Naive thymus-derived CD4-positive, alpha-beta T cell (primary cell): ENCODE measurements at places on chromosomes 2 and 18. TPM values are rescaled to one million over a fixed set of nuclear protein-coding genes. Genes with fewer than 3 reads are reported as not detected.

Gene LIMS2
- polyA plus RNA-seq = 27.0 TPM

Gene MRO
- not detected for polyA plus RNA-seq

Gene CABLES1
- polyA plus RNA-seq = not detected

Gene CYTIP
- polyA plus RNA-seq = 170 TPM

Gene TUBA3E
- not detected for polyA plus RNA-seq

Gene CDH19
- not detected for polyA plus RNA-seq

Gene ALPP
- polyA plus RNA-seq = not detected

Gene ARL5A
- 52.4 TPM for polyA plus RNA-seq

Gene NCL
- 662 TPM for polyA plus RNA-seq

GRCh38 chr2:120305296-120305695, 40.6 kb upstream of the INHBB start:
- no peak for DNase-seq

DNA sequence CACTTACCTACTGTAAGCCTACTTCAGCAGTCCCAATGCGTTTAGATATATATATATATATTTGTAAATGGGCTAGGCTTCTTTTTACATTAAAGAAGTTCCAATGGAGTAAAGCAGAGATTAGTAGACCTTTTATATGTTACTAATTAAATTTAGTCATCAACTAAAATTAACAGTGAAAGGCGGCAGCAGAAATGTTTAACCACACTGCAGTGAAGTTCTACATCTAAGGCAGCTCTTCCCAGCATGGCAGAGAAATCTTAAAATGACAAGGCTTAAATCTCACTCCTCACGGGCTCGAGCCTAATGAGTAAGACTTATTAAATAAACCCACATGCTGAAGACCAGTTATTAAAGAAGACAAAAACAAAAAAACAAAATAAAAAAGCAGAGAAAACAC, 19.1 kb upstream of the KANSL1L start:
- DNase-seq = no peak

DNA sequence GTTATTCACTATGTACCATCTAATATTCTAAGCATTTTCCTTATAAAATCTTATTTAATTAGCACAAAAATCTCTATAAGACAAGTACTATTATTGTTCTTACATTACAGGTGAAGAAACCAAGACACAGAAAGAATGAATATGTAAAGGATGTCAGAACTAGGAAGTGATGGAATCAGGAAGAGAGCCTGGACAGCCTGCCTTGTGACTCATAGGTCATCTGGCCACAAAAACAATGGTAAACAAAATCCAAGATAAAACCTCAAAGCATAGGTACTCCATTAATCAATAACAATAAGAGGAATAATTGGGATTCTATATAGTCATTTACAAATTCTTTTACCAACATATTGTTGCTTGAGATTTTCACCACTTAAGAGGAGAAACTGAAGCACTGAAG, 505.4 kb upstream of the PIK3C3 start:
- no peak for DNase-seq

DNA sequence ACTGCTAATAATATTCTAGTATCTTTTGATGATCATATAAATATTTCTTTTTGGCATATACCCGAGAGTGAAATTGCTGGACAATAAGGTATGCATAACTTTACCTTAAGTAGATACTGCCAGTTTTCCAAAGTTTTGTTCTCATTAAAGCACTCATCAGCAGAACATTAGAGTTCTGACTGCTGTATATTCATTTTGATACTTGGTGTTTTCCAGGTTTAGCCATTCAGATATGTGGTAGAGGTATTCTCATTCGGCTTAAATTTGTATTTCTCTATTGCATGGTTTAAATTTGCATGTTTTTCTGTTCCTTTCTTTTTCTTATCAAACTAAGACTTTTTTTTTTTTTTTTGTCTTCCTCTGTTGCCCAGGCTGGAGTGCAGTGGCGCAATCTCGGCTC, 18.2 kb downstream of the CYBRD1 start:
- DNase-seq = no peak

DNA sequence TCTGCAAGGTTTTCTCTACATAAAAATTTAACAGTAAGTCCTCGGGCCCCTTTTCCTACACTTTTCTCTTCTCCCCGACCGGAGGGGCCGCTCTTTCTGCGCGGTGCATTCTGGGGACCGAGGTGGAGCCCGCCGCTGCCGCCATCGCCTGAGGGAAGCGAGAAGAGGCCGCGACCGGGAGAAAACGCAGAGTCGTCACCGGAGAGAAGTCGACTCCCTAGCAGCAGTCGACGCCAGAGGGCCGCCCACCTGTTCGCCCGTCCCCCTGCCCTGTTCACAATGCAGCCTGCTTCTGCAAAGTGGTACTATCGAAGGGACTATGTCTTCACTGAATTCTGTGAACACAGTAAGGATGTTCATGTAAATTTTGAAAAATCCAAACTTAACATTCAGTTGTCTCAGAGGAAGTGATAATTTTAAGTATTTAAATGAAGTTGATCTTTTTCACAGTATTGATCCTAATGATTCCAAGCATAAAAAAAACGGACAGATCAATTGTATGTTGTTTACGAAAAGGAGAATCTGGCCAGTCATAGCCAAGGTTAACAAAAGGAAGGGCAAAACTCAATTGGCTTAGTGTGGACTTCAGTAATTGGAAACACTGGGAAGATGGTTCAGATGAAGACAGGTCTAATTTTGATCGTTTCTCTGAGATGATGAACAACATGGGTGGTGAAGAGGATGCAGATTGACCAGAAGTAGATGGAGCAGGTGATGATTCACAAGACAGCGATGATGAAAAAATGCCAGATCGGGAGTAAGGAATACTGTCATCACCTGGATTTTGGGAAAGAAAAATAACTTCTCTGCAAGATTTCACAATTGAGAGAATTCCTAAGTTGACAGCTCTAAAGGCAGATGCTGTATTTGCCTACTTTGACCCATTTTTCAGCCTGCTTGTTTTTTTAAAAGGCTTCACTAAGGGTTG, 55.8 kb downstream of the ASXL2 start:
- peak; percentile 54 for DNase-seq

GRCh38 chr2:54469484-54470053, 13.4 kb downstream of the SPTBN1 start:
- DNase-seq = no peak

GRCh38 chr2:234991793-234992192, 40.0 kb downstream of the SH3BP4 start:
- DNase-seq = no peak

DNA sequence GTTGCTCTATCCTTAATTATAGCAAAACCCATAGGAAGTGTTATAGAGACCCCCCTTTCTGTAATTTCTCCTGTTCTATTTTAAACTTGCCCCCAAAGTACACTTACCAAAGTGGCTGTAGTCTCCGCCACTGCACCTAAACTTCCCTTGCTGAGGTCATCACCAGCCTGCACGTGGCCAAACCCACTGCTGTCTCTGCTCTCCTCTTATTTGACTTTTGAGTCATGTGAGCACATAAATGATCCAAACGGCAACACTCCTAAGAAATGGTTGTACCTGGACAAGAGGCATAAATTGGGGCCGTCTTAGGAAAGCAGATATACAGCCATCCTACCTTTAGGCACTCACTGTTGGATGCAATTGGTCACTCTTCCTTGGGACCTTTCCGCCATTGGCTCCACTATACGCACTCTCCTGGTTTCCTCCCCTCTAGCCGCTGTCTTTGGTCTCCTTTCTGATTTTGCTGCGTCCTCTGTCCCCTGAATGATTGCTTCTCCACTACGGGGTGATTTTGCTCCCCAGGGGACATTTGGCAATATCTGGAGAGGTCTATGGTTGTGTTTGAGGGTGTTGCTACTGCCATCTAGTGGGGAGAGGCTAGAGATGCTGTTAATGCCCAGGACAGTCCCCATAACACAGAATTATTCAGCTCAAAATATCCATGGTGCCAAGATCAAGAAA, 19.2 kb upstream of the IL36G start:
- peak; percentile 51 for DNase-seq

DNA sequence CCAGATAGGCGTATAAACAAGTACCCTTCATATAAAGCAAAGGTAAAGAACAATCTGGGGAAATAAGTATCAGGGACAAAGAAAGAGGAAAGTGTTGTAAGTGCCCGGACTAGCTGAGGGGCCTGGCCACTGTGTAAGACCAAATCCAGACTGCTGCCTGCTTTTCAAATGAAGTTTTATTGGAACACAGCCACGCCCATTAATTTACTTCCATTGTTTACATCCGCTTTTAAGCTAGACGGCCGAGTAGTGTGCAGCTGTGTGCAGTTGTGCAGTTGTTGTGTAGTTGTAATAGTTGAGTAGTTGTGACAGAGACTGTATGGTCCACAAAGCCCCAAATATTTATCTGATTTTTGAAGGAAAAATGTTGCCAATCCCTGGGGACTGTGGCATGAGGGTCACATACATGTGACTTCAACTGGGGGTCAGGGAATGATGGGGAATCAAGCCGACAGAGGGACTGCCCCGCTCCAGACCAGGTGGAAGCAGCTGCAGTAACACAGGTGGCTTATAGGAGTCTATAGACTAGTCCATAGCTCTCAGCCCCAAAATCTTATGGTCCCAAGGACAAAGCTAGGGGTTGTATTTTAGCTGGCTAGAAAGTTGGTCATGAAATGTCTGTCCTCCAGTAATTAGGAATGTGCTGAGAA, 30.0 kb downstream of the FHL2 start:
- DNase-seq = no peak

- DNase-seq = no peak
Measured at GRCh38 chr2:122478771-122479170, 723.3 kb downstream of the TSN start.

- DNase-seq = no peak
Measured at GRCh38 chr2:8279506-8279905, 402.4 kb upstream of the ID2 start.

DNA sequence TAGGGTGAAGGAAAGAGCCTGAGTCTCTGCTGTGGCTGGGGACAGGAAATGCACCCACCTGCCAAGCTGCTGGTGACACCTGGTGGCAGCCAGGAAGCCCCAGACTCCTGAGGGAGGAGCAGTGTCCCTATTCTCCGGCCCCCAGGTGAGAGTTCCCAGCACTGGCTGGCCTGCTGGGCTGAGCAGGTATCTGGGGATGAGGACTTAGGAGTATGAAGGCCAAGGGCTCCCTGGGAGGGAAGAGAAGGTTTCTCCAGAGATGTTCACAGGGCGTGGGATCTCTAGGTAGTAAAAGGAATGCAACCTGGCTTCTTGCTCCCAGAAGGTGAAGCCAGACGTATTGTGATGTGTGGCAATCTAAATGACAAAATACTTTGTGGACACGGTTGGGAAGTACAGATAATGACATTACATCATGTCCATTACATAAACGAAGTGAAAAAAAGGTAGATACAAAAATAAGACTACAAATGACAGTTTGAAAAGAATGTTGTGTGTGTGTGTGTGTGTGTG, 75.8 kb upstream of the SLC1A4 start:
- peak; percentile 25 for DNase-seq

DNA sequence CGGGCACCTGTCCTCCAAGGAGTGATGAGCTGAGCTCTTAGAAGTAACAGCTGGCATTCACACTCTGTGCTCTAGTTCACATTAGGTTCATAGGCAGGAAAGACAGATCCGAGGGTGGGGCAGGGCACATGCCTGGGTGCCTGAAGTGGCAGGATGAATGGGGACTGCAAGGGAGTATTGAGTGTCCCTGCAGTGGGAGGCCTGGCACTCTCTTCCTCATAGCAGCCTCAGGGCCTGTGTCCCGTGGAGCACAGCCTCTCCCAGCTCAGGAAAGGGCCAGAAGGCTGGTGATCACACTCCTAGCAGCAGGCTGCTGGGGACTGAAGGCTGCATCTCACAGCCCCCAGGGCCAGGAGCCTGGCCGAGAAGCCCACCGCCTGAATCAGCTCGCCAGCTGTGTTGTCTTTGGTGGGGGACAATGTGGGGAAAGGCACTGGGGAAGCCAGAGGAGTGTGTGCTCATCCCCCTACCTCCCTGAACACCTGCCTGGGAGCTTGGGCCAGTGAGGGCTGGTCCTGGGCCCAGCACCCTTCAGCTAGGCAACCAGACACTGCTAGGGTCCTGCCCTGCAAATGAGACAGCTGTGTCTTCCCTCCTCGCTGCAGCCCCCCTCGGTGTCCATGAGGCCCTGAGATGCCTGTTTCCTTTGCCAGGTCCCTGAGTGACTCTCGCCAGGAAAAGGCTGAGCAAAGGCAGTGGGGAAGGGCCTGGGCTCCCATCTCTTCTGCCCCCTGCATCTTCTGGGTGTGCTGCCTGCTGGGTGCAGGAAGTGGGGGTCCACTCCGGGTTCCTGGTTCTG, 48.2 kb upstream of the HS6ST1 start:
- DNase-seq = no peak

- no peak for DNase-seq
Measured at GRCh38 chr2:7010391-7011054, 93.3 kb downstream of the RNF144A start.

- DNase-seq = no peak
Measured at GRCh38 chr18:33440060-33441043, at the start of gene CCDC178. Gene CCDC178 (minus strand): TSS chr18:33440721. CDS start chr18:33412088, 28,633 bp downstream.

GRCh38 chr18:69123421-69123820, 277.3 kb upstream of the DOK6 start:
- DNase-seq = no peak

DNA sequence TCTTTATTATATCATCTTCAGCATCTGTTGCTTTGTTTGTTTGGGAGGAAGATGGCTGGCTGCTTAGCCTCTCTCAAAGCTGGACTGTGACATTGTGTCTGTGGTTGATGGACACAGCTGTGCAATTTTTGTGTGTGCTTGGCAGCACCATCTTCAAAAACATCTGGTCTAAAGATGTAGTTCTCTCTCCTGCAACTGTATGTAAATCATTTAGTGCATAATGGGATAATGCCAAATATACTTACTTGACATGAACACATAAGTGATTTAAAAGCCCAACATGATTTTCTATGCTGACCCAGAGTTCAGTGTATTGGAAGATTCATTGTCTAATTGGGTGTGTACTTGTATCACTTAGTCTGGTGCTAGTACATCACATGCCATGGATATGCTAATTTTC, 112.2 kb downstream of the MAP4K4 start:
- no peak for DNase-seq

- DNase-seq = no peak
Measured at GRCh38 chr2:8574196-8575037, 107.4 kb upstream of the ID2 start.

DNA sequence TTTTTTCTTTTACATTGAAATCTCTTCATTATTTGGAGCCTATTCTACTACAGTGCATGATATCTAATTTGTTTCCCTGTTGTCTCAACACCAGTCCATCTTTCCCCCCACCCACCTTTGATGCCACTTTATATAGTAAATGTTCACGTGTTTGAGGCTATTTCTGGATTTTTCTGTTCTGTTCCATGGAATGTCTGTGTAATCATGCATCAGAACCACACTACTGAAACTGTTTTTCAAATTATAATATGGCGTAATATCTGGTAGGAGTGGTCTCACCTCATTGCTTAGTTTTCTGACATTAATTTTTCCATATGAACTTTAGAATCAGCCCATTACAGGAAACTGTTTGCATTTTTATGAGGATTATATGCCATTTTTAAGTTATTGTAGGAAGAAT, 19.1 kb upstream of the NARS1 start:
- no peak for DNase-seq

- DNase-seq = no peak
Measured at GRCh38 chr2:134425724-134426496, 172.0 kb downstream of the MGAT5 start.

- no peak for DNase-seq
Measured at GRCh38 chr2:63056107-63057050, 5.7 kb downstream of the OTX1 start.
